ENCODE measurements at places on chromosomes 4 and X.

- DNase-seq, result no peak
These were observed 73.1 kb downstream of the MAML3 start for GRCh38 chr4:140080883-140081282.

DNA sequence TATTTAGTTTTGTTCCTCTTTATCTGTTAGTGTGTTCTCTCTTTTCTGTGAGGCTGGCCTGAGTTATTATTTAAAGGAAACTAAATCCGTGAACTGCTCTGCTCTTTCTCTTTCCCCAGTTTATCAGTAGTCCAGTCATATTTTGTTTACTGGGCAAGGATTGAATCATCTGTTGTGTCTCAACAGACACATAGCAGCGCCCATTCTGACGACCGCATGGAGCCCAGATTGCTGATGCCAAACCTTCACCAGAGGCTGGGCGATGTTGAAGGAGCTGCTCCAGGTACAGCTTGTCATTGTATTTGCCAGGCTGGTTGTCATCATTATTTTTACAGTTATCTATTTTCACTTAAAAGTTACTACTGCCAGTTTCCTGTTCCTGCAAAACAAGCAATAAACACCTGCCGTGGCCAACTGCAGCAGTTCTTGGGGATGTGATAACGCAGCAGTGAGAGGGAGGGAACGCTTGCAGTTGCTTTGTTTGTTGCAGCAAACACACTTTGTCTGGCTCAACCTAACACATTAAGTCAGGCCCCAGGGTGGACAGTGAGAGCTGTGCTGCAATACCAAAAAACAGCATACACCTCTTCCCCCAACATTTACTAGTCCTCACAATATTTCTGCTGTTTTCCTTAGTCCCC lies 10.1 kb downstream of the REELD1 start:
- DNase-seq, result no peak

- DNase-seq, result no peak
These were observed 110.6 kb upstream of the LIMCH1 start for GRCh38 chr4:41427306-41427882.

GRCh38 chr4:70518716-70519115 lies 347 bp downstream of the AMTN start:
- no peak for DNase-seq

DNA sequence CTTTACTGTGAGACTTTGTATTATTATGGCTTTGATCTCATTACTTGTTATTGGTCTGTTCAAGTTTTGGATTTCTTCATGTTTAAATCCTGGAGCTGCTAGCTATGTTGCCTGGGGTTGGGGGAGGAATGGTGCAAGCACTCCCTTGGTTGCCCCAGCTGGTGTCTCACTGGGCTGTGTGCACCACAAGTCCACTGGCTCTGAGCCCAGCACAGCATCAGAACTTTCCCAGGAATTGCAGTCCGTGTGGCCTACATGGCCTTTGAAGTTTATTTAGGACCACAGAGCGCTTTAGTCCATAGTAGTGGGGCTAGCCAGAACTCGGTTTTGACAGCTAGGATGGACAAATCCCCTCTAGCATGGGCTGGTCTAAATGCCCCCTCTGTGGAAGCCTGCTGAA lies 278.8 kb upstream of the RPS6KA3 start:
- DNase-seq, result no peak

GRCh38 chr4:117326091-117326490 lies 240.7 kb upstream of the TRAM1L1 start:
- DNase-seq, result no peak

DNA sequence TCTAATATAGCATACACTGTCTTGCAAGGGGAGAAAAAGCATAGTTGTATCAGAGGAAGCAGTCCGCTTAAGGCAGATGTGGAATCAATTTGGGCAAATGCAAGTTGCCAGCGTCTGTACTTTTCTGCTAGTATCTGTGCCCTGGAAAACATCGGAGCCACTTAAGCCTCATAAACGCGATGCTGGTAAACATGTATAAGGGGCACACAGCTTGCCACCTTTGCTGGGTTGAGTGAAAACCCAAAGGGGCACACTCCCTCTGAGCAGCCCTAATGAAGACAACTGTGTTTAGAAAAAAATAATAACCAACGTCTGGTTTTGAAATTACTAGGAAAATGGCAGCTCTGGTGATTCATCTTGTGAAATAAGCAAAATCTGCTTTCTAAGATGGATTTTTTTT lies 24.3 kb downstream of the SMIM20 start:
- DNase-seq, result no peak

DNA sequence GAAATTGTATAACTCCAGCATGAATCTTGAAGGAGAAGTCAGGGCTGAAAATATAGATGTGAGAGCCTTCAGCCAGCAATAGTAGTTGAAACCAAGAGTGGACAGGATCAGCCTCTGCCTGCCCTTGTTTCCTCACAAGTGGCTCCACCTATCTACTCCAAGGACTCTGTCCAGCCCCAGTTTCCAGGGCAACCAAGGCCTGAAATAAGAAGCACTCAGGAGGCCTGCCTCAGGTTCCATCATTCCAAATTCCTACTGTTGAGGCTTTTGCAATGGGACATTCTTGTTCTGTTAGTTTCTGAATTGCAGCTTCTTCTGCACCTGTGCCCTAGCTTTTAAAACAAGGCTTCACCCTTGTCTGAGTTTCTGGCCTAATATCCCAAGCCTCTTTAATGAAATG lies 41.6 kb downstream of the TRPC5OS start:
- DNase-seq, result no peak

GRCh38 chr4:126221717-126222340 lies 907.1 kb downstream of the FAT4 start:
- DNase-seq, result no peak

GRCh38 chr4:23736466-23736865 lies 153.4 kb downstream of the PPARGC1A start:
- DNase-seq, result no peak

GRCh38 chr4:184357772-184358171 lies 116.6 kb downstream of the IRF2 start:
- no peak for DNase-seq

DNA sequence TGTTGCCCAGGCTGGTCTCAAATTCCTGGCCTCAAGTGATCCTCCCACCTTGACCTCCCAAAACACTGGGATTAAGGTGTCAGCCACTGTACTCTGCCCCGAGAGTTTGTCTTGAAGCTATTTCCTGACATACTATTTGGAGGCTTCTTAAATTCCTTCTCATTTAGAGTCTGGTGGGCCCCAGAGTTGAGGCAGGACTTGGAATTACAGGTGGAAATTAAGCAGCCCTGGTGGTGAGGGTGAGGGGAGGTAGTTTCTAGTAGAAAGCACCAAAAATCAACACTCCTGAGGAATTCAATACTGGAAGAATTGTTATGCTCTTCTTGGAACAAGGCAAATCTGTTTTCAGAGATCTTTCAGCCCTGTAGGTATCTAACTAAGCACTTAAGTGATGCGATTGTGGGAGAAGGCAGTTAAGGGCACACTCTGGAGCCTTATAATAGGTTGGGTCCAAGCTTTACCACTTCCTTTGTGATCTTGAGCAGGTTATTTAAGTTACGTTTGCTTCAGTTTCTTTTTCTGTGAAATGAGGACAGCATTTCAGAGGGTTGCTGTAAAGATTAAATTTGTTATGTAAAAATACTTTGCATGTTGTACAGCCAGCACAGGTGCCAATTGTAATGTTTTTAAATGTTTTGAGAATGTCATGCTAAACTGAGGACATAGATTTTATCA lies 200.7 kb downstream of the SOWAHB start:
- DNase-seq, result no peak

DNA sequence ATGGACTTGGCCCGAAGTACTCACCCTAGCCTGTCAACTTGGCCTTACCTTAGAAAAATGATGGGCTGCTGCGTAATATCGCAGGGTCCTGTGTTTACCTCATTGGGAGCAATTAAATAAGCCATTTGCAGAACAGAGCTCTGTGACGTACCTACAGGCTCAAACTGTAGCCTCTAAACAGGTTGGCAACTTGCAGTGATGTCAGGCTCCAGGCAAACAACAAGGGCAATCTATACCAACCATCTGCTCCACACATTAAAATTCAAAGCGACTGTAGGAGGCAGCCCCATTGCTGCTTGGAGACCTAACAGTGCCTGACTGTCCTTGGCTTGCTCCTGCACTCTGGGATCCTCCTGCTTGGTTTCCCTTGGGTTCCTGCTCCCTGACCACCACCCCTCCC lies 17.2 kb downstream of the VGLL1 start:
- DNase-seq, result no peak

DNA sequence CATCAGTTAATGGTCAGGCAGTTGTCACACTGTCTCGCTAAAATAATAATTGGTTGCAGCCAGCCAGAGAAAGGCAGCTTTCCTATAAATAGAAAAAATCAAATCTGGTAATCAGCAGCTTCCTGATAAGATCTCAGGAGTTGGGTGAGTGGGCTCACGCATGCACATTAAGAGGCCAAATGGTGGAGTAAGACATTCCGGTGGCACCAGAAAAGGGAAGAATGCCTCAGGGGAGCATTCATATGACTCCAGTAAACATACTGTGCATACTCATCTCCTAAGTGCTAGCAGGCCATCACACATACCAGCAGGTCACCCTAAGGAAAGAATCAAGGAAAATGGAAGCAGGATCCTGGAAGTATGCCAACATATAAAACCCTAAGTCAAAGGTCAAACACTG lies 40.1 kb downstream of the UGT2B15 start:
- no peak for DNase-seq

- DNase-seq, result no peak
These were observed 31.2 kb downstream of the MSX1 start for GRCh38 chr4:4890574-4891255.

DNA sequence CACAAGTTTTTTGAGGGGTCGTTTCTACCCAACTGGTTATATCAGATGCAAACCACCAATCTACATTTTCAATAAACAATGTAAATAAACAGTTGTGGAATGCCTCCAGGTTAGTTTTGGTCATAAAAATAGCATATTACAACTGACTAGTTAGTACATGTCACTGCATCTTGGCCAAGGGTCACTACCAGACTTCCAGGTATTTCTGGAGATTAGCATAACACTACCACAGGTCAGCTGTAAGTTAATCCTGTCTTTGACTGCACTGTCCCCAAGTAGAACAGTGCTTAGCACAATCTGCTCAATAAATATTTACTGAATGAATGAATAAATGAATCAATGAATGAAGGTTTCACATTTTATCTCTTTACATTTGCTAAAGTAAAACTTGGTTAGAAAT lies 64.4 kb downstream of the TBC1D19 start:
- no peak for DNase-seq

DNA sequence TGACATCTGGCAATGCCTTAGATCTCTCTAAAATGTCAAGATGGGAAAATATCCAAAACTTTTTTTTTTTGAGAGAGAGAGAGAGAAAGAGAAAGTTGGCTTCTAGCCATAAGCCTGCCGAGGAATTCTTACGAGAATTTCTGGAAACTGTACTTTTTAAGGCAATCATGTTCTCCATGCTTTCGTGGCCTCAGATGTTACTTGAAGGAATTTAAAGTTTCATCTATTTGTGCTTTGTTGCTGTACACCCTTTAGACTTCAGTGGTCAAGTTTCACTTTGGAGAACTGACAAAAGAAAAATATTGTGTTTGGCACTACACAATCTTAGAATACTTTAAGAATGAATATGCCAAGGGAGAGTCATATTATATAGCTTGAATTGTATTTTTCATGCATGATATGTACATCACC lies 53.9 kb downstream of the FAT4 start:
- no peak for DNase-seq

DNA sequence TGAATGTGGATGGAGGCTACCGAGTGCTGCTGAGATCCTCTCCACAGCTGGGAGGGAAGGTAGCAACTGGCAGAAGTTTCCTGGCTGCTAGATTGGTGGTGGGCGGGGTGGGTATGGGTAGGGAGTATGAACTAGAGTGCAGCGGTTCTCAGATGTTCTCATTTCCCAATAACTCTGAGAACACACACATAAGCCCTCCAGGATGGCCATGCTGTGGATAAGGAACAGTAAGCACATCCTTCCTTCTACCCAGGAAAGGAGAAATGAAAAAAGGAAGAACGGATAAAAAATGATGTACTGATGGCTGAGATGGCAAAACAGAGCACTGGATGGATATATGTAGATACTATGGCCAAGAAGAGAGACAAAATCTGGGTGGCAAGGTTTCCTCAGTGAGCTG lies 116.0 kb downstream of the ZNF827 start:
- DNase-seq, result no peak

- DNase-seq, result no peak
These were observed 240.0 kb upstream of the PSAPL1 start for GRCh38 chr4:7674706-7675105.

DNA sequence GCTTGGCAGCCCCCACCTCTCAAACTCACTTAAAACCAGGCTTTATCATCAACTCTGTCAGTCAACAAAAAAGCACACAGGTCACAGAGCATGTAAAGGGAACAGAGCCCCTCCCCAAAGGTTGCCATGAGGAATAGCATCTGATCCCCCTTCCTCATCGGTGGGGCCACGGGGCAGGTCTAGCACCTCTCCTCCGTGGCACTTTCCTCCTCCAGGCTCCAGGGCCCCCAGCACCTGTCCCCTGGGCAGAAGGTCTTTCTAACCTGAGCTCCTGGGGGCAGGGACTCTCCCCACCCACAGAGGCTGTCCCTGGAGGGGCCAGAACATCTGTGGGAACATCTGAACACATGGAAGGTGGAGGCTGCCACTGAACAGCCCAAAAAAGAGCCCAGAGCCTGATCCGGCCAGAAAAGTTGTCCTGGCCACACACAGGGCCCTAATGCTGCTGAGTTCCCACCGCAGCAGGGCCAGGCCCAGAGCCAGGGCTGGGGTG lies 65.7 kb downstream of the ZFYVE28 start:
- DNase-seq, result no peak

GRCh38 chr4:180377741-180378140 lies 1865.5 kb upstream of the TENM3 start:
- DNase-seq, result no peak

DNA sequence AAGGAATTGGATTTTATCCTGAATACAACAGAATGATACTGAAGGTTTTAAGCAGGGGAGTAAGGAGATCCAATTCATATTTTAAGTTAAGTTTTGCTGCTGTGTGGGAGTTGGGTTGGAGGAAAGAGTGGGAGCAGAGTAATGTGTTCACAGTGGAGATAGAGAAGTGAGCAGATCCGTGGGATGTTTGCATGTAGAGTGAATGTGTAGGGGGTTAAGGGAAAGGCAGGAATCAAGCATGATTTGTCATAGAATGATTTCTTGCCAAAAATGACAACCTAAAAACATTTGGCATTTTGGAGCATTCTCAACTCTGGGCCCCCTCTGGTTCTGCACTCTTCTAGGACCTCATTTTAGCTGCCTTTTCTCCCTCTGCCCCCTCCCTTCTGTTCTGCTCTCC lies 76.6 kb downstream of the ARHGAP10 start:
- DNase-seq, result no peak

DNA sequence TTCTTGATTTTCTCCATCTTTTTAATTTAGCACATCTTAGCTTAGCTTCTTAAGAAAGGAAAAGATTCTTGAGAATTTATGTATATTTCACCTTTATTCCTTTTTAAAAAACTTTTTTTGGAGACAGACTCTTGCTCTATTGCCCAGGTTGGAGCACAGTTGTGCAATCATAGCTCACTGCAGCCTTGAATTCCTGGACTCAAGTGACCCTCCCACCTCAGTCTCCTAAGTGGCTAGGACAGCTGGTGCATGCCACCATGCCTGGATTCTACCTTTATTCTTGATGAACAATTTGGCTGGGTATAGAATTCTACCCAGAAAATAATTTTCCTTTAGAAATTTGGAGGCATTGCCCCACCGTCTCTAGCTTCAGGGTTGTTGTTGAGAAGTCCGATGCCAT lies 19.5 kb upstream of the SH3D19 start:
- DNase-seq, result no peak
